ENCODE measurements at places on chromosomes 2 and 18.

GRCh38 chr2:191935247-191935646, 88.4 kb upstream of the CAVIN2 start:
- DNase-seq = no peak

GRCh38 chr18:23933407-23933806, 81.1 kb upstream of the TTC39C start:
- DNase-seq = no peak

GRCh38 chr2:195656161-195656858, 716 bp upstream of the SLC39A10 start:
- DNase-seq = no peak

GRCh38 chr18:37429791-37430190, 135.8 kb downstream of the CELF4 start:
- no peak for DNase-seq

DNA sequence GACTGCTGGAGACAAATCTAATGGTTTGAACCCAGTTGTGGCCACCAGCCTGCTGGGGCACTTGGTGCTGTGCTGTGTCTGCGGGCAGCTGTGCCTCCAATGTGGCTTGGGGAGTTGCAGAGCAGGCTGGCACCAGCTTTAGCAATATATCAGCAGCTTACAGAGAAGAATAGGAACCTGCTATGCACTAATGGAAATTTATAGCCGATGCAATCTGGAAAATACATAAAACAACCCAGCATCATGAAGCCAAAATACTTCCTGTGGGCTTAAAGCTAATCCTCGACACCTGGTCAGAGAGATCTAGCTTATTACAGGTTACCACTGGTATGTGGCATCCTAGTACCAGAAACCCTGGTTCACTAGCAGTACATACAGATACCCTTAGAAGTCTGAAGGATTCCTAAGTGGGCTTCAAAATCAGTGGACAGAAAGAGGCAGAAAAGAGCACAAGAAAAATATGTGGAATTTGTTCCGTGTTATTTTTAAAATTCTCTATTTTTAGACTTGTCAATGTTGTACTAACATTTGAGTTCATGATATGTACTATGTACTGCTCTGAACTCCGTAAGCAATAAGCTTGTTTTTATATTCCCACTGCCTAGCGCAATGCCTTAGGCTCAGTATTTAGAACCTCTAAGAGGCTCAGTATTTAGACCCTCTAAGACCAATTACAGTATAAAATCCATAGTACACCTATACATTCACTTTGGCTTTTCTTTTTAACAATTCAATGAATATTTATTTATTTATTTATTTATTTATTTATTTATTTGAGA, 194.7 kb downstream of the UXS1 start:
- DNase-seq = no peak

DNA sequence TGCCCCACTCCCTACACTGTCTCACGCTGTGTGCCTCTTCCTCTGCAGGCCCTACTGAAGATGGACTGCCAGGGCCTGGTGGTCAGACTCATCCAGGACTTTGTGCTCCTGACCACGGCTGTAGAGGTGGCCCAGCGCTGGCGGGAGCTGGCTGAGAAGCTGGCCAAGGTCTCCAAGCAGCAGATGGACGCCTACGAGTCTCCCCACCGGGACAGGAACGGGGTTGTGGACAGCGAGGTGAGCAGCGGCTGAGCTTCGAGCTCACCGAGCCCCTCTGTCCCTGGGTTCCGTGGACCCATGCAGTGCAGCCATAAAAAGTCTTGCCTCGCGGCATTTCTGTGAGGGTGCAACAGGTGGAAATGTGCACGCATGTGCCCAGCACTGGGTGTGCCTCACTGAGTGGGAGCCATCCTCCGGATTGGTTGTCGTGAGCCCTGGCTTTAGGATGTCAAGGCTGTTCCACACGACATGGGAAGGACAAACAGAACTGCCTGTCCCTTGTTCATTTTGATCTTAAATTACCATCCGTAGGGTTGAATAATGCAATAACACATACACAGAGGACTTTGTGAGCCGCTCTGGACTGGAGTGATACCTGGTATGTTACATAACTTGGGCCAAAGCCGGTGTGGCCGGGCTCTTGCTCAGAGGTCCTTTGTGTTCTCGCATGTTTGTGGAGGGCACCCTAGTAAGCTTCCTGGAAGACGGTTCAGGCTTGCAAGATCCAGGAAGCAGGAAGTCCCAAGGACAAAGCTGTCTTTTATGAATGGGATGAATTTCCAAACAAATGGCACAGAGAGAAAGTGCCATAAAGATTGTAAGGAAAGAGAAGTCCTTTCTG, 100.9 kb downstream of the SH3BP4 start:
- no peak for DNase-seq

DNA sequence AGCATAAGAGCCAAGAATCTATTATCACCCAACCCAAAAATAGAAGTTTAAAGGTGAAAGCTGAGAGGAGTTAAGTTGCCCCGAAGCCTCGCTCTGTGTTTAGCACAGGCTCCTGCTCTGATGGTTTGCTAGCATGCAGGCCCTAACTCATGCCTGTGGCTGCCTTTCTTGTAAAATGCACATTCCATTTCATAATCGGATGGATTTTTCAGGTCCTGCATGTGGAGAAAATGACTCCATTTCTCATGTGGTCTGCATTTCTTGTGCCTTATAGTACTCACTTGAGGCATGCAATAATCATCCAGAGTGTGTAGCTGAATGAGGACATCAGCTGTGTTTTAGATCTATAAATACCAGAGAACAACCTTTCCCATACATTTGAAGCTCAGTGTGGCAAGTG, 381.8 kb downstream of the CPS1 start:
- DNase-seq = no peak

GRCh38 chr2:102046135-102046986, 54.6 kb downstream of the IL1R2 start:
- DNase-seq = no peak

DNA sequence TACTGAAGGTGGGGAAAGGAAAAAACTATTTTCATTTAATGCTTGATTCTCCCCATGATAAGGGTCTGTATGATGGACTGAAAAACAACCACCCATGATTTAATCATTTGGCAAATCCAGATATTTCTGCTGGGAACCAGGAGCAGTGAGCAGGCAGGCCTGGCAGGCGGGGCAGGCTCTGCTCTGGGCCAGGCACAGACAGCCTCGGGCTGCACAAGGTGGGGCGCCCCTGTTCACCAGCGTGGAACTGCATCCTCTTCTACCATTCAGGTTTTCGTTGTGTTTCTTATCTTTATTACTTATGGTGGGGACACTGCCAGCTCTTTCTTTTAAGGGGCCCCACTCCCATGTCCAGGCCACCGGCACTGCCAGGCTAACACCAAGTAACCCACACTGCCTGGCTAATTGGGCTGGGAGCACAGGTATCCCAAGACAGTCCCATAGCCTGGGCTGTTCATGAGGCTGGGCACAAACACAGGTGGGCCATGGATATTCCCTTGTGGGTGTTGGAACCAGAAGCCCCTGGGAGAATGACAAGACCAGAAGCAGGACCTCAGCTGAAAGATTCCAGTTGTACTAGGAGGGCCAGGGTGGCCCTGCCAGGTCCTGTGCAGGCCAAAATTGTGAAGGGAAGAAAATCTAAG, 57.1 kb upstream of the RALBP1 start:
- DNase-seq = no peak

- no peak for DNase-seq
These were observed 86.8 kb upstream of the BARD1 start for GRCh38 chr2:214896274-214896673.

DNA sequence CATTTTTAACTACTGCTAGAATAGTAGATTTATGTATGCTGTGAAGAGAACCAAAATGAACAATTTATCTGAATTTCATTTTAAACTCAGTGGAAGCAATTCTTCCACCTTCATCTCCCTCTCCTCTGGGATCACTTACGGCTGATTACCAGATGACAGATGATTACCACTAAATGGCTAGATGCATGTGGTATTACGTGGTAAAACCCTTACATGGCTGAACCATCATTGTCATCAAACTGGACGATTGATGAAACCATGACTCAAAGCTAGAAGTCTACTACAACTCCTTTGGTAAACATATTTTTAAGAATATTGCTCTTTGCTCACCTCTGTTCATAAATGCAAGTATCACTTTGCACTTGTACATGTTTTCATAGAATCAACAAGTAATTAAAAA, 48.5 kb upstream of the DOCK10 start:
- no peak for DNase-seq

GRCh38 chr2:33168922-33169321, 222.2 kb downstream of the LTBP1 start:
- DNase-seq = no peak

DNA sequence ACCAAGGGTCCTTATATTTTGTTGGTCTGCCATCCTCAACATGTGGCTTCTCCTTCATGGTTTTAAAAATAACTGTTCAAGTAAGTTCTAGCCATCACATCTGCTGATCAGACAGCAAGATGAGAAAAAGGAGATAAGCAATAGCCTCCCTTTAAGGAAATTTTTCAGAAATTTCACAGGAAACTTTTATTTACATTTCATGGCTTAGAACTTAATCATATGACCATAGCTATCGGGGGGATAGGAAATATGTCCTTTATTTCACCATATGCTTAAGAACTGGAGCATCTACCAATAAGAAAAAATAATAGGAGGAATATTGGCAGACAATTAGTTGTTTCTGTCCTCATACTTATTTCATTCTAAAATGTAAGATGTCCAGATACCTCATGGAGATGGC, 16.2 kb downstream of the ATF2 start:
- DNase-seq = no peak

DNA sequence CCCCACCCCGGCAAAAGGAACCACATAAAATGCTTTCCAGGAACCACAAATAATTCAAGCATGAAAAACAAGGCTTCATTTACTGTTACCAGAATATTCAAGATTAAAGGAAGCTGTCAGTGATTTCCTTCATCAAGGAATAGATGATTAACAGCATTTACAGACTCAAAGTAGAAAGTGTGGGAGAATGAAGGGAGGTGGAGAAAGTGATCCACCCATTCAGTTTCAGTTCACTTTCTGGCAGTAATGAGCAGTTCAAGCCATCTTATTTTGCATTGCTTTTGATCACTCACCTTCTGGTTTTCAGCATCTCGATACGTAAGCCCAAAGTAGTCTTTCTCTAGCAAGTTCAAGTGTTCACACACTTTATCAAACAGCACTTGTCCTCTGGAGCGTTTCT, 99.0 kb downstream of the EPB41L3 start:
- no peak for DNase-seq
